ENCODE measurements at places on chromosomes 6 and 20.

DNA sequence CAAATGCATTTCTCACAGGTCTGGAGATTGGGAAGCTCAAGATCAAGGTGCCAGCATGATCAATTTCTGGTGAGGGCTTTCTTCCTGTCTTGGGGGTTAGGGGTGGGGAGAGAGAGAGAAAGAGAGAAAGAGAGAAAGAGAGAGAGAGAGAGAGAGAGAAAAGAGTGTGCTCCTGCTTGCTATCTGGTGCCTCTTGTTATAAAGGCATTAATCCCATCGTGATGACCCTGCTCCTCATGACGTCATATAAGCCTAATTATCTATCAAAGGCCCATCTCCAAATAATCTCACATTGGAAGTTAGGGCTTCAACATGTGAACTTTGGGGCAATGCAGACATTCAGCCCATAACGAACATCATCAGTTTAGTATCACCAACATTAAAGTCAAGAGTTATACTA is 114.8 kb downstream of the EYA4 start:
- no peak for DNase-seq

- DNase-seq, result no peak
These were observed 5.1 kb downstream of the QKI start for GRCh38 chr6:163419413-163420288.

- DNase-seq, result no peak
These were observed 42.8 kb downstream of the HEBP2 start for GRCh38 chr6:138446821-138447220.

DNA sequence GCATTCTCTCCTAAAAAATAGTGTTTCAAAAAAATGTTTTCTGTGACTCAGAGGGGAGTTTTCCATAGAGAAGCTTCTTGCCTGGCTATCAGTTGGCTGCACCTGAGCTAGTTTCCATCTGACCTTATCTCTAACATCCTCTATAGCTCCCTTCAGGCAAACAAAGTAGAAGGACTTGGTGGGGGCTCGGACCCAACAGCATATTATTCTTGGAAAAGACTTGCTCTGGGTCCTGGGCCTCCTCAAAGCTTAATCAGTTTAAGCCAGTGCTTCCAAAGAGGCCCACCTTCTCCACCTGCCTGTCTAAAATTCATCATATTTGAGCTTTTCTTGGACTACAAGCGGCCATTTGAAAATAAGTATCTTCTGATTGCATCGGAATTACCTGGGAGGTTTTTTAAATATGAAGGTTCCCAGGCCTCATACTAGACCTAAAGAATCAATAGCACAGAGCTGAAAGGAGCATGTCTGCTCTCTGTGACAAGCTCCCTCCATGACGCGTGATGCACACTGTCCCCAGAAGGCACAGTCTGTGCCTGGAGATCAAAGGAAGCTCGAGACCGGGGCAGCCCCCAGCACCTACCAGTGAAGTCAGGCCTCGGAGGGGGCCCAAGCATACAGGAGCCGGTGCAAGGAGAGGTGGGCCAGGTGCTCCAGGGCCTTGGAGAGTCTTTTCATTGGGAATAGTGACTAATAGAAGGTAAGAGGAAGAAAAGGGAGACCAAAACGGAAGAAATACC is 80.6 kb upstream of the HIVEP1 start:
- DNase-seq, result no peak

GRCh38 chr6:35191889-35192288 is 21.9 kb upstream of the SCUBE3 start:
- DNase-seq, result no peak

DNA sequence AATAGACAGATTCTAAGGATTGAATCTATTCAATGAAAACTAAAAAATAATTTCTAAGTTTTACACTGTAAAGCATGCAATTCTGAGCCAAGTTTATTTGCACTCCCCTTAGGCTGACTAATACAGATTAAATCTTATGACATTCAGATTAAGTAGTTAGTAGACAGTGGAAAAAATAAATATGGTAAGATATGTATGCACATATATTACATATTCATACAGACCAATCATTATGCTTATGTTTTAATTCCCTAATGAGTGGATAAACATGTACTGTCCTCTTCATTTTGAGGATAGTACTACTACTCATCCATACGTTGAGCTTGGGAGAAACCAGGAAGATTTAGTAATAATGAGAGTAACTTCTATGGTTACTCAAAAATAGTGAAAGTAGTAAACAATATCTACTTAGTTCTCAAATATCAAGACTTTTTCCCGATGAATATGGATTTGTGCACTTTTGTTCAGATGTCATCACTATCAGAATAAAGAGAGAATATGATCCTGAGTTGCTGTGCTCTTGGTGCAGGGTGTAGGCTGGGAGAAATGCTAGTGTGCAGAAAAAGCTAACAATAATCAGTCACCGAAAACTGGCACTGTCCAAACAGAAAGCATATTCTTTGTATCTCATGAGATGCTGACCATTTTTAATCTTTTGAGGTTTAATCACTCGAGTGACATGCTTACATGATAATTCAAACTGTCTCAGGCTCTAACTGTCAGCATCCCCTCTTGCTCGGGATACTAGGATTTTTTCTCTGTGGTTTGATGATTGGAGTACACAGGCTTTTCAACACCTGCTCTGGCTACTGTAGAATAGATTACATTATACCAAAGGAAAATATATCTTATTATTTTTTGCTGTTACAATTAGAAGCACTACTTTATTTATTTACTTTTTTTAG is 111.6 kb downstream of the EPHA7 start:
- no peak for DNase-seq

GRCh38 chr6:128032042-128032441 is 131.2 kb upstream of the THEMIS start:
- DNase-seq, result no peak

GRCh38 chr6:131917318-131917717 is 33.9 kb downstream of the CCN2 start:
- no peak for DNase-seq

DNA sequence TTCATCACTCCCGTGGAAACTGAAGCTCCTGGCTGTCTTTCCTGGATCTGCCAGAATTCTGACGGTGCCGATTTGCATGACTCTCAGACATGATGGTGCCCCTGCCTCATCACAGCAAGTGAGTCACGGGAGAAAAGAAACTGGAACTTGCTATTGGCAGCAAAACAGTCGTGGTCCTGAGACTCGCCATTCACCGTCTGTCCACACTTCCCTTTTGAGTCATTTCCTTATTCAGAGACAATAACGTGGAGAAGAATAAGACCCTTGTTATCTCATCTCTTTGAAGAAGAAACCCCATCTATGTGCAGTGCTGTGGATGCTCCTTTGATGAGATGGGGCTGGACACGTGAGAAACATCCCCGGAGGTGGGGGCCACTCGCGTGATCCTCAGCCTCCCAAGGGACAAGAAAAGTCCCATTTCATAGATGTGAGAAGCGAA is 4.2 kb downstream of the GPR31 start:
- no peak for DNase-seq

DNA sequence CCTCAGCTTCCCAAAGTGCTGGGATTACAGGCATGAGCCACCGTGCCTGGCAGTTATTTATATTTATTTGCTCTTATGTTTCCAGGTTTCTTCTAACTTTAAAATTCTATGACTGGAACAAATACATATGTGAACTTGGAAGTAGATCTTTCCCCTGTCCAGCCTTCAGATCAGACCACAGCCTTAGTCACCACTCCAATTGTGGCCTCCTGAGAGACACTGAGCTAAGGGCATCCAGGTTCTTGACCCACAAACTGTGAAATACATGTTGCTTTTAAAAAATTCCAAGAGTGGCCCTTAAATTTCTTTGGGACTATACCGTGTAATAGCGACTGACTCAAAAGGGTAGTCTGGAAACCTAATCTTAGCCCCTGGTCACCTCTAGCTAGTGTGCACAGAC is 1.5 kb upstream of the ADGRG6 start:
- no peak for DNase-seq

DNA sequence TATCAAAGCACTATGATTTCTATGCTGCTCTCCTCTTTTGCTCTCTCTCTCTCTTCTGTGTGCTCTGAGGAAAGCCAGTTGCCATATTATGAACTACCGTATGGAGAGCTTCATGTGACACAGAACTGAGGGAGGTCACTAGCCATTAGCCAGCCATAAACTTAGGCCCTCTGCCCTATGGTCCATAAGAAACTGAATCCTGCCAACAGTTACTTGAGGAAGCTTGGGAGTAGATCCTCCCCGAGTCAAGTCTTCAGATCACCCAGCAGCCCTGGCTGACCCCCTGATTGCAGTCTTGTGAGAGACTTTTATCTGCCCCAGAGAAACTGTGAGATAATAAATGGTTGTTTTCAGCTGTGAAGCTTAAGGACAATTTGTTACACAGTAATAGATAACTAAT is 5.7 kb upstream of the PEX7 start:
- DNase-seq, result no peak

DNA sequence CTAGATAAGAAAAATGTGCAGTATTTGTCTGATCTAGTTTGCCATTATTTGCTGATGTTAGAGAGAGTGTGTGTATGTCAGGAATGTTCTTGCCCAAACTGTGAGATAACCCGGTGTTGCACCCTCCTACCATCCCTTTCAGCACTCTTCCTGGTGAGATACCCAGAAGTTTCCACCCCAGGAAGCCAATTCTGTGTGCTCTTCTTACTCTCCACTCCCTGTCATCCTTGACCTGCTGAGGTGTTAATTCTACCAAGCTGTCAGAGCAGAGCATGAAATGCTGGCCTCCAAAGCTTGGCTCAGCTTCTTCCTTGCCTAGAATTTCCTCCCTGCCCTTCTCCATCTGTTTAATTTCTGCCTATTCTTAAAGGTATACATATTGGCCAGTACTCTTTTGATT is 237.3 kb upstream of the CNR1 start:
- no peak for DNase-seq

GRCh38 chr6:34638834-34639736 is 57.5 kb downstream of the ILRUN start:
- no peak for DNase-seq

DNA sequence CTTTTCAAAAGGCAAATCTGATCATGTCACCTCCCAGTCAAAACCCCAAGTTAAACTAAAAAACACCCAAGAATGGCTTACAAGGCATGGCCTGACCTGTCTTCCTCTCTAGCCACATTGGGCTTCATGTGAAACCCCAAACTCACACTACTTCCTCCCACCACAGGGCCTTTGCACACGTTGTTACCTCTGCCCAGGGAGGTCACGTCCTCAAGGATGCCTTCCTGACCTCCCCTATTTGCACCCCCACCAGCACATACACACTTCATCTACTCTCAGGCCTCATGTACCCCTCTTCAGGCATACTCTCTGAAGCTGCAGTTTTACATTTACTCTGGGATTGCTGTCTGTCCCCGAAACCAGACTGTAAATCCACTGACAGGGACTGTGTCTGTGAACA is 6.1 kb downstream of the EZR start:
- DNase-seq, result no peak

DNA sequence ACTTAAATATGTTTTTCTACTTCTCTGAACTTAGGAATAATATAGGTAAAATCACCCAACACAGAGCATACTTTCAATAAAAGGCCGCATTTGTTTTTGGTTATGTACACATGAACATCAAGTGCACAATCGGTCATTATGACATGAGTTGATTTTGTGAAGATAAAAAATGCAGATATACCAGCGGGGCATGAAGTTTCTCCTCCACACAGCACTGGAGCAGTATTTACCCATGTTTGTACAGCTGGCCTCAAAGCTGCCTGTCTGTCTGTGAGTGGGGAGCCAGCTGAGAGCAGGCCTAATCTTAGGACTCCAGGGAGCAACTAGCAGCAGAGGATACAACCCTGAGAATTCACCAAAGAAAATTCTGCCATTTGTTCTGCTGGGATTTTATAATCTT is 206.5 kb downstream of the TPBG start:
- no peak for DNase-seq

DNA sequence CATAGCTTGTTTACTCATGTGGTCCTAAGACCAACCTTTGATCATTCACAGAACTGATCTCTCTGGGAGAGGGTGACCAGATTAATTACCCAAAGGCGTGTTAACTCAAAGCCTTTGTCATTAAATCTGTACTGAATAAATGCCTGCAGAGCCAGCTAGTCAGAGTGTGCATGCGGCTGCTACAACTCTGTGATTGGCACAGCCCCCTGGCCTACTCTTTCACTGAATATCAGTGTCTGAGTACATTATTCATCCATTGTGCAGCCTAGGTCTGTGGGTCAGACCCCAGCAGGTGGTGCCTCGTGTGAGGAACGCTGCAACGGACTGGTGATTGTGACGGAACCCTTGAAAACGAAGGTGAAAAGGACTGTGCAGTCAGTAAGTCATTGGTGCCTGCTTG is 663.6 kb downstream of the PHF3 start:
- no peak for DNase-seq

DNA sequence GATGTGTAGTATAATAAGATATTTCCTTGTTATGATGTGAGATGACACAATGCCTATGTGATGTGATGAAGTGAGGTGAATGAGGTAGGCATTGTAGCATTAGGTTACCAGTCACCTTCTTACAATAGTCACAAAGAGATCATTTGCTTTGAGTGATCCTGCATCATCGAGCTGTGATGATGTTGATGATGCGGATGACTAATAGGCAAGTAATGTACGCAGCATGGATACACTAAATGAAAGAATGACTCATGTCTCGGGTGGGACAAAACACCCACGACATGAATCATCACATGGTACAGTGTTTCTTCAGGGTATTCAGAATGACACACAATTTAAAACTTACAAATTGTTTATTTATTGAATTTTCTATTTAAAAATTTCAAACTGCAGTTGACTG is 806.3 kb upstream of the GJE1 start:
- peak; percentile 4 for DNase-seq

DNA sequence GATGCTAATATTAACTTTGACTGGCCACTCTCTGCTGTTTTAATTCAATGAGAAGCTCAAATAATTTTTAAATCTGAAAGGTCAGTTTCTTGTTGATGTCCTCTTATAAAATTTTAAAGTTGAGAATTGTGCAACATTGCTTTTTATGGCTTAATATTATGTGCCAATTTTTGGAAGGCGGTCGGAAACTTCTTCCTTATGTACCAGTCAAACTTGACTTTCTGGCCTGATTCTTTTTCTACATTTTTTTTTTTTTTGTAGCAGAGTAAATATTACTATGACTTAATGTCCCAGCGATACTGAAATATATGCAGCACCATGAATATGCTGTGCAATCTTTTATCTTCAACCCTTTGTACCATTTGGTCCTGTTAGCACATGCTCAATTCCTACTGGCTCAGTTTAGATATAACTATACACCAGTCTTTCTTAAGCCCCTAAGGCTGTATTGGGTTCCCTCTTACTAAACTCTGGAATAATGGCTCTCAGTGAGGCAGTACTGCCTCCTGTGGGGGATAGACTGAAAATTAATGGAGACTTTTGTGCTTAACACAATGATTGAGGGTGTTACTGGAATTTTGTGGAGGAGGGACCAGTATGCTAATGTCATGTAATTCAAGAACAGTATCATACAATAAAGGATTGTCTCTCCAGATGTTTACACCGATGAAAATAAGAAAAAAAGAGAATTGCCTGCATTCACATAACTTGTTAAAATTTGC is 156.4 kb upstream of the SYNCRIP start:
- no peak for DNase-seq

DNA sequence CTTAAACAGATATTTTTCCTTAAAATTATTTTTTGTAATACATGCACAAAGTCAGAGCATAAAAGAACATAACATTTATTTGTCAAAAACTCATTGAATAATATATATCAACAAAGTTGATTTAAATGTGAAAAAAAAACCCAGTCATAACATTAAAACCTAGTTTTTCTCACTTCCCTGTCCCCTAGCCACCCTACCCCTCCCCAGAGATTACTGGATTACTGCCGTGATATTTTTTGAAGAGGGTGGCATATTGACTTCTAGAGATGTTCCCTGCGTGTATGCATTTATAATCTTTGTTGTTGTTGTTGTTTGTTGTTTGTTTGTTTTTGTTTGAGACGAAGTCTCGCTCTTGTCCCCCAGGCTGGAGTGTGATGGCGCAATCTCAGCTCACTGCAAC is 52.4 kb upstream of the ARMC2 start:
- DNase-seq, result no peak
